ENCODE measurements at places on chromosomes 3 and 15.

- no peak for DNase-seq
Observed at GRCh38 chr15:29692527-29692926, 129.7 kb downstream of the TJP1 start.

DNA sequence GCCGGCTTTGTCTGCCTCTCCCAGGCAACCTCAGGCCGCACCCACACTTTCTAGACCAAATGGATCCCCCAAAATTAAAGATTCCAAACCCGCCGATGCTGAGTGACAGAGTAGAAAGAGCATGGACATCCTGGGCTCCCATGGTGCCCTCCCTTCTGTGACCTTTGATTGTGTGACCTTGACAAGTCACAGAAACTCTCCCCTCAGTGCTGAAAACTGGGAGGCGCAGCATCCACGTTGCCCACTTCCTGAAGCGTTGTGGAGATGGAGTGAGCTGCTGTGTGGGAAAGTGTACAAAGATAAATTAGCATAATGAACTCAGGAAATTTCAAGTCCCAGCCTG, 74.4 kb upstream of the MFGE8 start:
- DNase-seq = no peak

- no peak for DNase-seq
Observed at GRCh38 chr15:61003437-61004218, 225.5 kb downstream of the RORA start.

DNA sequence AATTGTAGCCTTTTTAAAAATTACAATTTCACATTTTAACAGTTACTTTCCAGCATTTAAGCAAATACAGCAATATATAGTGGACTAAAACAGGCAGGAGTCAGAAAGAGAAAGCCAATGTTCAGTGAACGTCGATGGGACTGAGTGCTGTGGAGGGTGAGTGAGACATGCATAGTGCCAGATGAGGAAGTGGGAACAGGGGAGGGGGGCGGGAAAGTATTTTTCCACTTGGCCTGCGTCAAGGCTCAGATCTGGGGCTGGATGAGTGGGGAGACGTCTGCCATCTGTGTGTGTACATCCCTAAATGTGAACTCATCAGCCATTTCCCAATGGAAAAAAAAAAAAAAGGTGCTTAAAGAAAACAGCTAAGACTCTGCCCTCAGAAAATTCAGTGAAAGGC, 19.2 kb upstream of the RAD18 start:
- no peak for DNase-seq

GRCh38 chr3:36803091-36803791, 38.9 kb upstream of the DCLK3 start:
- DNase-seq = no peak

GRCh38 chr3:57335283-57335938, 42.9 kb upstream of the ASB14 start:
- no peak for DNase-seq

DNA sequence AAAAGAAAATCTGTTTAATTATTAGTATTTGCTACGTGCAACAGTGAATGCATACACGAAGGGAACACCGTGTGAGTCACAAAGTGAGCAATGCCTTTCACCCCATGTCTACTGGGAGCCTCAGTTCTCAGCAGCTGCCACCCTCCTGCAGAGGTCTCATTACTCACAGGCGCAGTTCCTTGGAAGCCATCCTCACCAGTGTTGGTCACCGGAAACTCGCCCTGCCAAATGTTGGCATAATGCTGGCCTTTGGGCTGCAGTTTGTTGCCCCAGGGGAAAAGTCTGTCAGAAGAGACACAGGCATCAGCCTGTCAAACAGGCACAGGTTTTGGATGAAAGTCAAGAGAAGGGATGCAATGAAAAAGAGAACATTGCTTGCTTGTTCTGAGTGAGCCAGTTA, 50.1 kb downstream of the SUMF1 start:
- no peak for DNase-seq

DNA sequence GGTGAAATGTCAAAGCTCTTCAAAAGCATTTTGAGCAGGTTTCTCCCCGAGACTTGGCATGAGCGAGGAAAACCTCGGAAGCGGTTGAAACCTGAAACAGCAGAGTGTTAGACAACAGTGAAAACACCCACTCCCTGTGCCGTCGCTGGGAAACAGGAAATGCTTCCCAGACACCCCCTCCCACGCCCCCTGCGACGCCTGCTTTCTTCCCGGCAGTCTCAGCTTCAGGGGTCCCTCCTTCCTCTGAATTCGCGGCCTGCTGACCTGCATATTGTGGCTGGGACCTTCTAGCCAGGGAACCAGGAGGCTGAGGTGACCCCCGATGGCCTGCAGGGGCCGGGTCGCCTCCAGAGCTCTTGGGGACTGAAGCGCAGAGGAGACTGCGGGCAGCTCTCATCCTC, 250.6 kb upstream of the LYSMD4 start:
- DNase-seq = no peak

- DNase-seq = no peak
Observed at GRCh38 chr3:139131951-139132350, 87.3 kb upstream of the PRR23C start.

GRCh38 chr3:131396170-131396569, 14.6 kb downstream of the NUDT16 start:
- DNase-seq = no peak

All from NCI-H774 (cell line).